Fibroblast of villous mesenchyme (primary cell): ENCODE measurements at places on chromosomes 7 and 10.

DNA sequence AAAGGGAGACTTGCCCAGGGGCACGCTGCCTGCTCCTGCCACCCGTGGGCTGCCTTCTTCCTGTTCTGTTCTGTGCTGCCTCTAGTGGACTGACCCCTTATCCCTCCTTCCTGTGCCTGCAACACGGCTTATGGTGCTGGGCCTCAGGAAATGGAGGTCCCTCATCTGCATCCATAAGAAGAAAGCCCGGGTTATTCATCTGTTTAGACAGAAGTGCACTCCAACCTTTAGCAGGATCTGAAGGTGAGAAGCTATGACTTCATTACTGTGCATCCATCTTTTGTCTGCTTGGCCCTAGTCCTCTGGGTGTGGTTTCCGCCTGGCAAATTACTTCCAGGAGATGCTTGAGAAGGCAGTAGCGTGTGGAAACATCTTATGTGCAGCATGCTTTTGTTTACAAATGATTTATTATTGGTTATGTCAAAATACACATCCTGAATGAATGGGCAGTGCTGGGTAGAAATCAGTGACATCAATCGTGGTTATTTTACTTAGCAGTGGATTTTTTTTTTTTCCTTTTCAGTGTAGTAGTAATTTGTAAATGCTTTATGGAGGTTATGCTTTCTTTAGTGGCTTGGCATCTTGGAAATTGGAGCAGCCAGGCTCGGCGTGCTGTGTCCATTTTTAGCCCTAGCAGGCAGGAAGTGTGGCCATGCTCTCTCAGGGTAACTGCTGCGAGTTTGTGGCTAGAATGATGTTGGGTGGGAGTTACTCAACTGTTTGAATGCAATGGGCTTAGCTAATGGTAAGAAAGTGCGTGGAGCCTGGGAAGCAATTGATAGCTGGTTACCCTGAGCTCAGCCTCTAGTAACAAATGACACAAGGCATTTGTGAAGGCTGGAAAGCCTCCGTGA, 12.7 kb downstream of the PTPRE start:
- DNase-seq, result peak; percentile 84

DNA sequence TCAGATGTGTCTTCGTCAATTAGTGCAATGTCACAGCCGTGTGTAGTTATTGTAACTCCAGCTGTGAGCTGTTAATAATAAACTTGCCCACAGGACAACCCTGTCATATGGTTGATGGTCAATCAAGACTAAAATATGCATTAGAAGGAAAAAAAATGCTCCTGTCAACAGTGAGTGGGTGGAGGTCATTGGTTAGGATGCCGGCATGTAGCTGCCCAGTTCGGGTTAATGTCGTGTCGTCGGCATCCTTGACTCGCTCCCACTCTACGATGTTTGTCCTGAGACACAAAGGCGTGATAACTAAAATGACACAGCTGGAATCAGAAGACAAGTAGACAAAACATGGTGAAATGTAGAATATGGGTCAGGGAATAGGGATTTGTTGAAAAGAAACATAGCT, 442.8 kb upstream of the NPVF start:
- DNase-seq, result no peak

DNA sequence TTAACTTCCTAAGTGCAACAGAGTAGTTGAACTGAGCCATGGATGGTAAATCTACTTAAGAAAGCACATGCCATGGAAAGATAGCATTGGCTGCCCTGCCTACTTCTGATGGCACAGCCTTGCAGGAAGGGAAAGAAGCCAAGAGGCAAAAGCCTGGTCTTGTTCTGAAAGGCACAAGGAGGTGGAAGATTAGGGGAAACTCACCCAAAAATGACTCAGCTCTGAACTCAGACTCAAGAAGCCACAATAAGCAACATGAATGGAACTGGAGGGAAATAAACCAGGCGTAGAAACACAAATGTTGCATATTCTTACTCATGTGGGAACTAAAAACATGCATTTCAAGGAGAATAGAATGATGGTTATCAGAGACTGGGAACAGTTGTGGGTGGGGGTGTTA, 20.8 kb upstream of the ALOX5 start:
- DNase-seq, result no peak

- DNase-seq, result peak; percentile 60
These were observed 4.5 kb downstream of the TNS3 start for GRCh38 chr7:47577321-47577919.

DNA sequence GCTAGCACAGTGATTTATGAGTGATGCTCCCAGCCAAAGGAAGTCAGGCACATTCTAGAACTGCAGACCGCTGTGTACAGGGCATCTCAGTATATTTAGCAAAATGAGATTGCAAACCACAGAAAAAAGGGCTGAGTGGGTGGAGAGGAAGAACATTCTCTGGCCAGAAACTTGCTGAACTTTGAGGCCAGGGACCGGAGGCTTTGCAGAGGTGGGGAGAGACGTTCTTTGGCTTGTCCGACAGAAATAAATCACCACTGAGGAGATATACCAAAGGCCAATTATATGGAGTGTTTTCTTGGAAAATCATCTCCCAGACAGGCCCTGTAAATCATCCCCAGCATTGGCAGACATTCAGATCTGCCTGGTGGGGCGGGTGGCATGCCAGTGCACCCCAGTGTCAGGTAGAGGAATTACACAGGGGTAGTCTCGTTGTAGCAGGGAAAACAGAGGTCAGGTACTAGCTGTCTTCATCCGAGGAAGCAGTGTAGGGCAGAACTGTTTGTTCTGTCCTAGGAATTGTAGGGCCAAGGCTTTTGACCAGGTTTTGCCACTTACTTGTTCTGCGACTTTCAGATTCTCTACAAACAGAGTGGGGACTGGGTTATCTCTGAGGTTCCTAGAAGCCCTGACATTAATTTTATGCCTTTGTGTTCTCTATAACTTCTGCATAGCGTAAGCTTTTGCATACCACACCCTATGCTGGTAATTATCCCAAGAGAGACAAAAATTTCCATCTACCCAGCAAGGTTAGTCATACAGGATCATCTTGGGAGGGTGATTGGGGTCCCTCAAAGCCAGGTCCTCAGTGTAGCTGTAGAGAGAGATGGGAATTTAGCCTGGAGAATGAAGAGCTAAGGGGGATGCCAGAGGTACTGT, 655.6 kb downstream of the LRMDA start:
- DNase-seq, result peak; percentile 89

DNA sequence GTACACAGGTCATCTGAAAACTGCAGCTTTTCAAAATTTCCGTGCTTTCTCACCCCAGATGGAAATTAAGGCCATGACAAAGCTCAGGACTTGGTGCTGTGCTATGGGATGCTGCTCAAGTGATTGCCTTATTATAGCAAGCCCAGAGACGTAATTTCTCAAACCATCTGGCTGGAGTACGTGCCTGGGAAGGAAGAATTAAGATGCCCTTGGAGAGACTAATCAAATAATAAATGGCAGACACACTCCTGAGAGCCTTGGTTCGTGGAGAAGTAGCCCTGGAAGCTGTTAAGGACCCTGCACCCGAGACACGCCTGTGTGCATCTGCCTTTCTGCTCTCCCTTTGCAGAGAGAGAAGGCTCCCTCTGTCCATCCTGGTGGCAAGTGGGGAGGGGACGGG, 38.3 kb upstream of the PRLHR start:
- no peak for DNase-seq

GRCh38 chr10:67115972-67116371, 190.1 kb downstream of the LRRTM3 start:
- DNase-seq, result peak; percentile 2

DNA sequence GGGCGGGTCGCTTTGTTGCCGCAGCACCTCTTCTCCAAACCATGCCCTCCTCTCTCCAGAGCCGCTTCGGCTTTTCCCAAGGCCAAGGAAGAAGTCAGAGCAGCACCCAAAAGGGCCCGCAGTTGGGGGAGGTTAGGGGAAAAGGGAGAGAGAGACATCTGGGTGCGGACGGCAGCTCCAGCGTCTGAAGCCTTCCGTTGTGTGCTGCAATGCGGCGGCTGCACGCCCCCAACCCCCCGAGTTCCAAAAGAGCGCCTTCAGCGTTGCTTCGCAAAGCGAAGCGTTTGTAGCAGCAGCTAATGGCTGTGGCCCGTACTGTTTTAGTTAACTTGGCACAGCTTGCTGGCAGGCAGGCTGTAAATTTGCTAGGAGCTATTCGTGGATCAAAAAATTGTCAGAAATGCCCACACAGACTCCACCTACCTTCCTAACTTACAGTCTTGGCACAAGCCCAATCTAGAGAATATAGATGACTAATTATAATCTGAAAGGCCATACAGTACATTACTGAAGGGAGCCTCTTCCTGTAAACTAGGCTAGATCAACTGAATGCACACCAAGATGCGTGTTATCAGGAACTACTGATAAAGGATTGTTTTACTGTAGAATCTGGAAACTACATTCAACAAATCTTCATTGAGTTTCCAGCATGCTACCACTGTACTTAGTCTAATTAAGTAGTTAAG, 1.1 kb upstream of the KBTBD2 start:
- DNase-seq, result peak; percentile 41

DNA sequence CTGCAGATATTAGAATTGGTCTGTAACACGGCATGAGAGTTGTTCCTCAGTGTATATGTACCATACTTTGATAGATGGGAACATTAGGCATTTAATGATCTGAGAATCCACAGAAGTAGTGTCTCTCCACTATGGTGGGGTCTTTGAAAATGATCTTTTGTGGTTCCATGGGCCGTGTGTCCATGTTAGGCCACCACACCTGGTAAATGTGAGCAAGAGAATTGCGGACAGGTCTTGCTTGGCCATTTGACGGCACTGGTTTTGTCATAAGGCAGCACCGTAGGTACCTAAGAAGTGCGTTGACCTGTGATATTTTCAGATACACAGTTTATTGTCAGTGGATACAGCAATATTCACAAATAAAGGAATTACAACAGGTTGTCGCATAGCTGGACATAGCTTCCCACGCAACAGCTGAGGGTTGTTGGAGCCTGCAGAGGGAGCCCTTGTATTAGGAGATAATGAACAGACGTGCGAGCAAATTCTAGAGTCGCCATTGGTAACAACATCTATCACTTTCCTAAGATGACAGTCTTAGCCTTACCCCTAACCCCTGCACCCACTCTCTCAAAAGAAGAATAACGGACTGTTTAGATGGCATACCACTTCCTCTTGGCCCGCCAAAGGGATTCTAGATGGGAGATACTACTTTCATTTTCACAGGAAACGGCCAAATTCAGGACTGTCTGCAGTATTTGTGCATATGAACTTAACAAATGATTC, 111.4 kb downstream of the COL28A1 start:
- peak; percentile 64 for DNase-seq

- peak; percentile 48 for DNase-seq
These were observed 113.6 kb upstream of the SEM1 start for GRCh38 chr7:96823274-96823673.

- no peak for DNase-seq
These were observed 44.0 kb upstream of the TNRC18 start for GRCh38 chr7:5467645-5468044.

DNA sequence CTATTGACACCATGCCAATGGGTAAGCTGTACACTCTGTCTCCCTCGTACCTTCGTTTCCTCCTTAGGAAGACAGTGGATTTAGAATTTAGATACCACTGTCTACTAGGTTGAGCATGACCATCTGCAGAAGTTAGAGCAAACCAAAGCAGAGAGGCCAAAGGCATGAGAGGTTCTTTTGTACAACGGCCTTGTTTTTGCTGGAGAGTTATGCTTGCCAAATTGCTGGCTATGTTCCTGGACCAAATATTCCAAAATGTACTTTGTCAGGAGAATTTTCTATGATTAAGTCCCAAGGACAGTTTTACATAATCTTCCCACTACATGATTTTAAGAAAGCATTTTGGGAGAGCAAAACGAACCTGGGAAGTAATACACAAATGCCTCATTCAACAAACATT, 47.9 kb upstream of the PLCE1 start:
- no peak for DNase-seq

- no peak for DNase-seq
These were observed 34.9 kb upstream of the WAPL start for GRCh38 chr10:86556532-86556931.

DNA sequence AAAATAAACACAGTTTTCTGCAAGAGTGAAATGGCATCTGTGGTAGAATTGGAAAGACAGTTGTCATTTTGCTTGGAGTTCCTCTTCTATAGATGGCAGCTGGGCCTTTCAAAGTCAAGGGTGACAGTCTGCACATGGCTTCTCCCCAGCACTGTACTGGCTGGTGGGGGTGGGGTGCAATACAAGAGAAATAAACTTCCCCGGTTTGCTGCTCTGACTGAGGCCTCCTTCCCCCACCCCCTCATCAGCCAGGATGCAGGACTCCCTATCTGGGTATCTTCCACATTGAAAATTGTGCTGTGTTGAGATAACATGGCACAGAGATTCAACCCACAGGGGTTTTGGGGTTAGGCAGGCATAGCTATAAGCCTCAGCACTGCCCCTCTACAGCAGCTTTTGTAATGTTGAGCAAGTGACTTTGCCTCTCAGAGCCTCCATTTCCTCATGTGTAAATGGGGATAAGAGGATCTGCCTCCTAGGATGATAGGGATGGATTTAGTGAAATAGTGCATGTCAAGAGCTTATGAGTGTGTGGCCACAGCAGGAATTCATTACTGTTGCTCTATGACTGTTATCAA, 85.8 kb upstream of the WDR11 start:
- no peak for DNase-seq

DNA sequence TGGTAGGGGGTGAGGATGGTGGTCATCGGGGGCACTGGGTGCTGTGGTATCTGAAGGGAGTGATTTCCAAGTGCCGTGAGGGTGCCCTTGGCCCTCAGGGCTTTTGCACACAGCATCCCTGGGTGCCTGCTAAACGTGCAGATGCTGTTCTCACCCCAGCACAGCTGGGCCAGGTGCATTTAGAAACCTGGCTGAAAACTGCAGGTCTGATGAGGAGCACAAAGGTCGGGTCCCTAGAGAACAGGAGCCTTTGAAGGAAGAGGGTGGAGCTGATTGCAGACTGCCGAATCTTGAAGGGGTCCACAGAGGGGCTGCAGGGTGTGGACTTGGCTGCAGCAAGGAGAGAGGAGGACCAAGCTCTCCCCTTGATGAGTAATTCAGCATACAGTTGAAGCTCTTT, 32.0 kb downstream of the ZMIZ1 start:
- no peak for DNase-seq

DNA sequence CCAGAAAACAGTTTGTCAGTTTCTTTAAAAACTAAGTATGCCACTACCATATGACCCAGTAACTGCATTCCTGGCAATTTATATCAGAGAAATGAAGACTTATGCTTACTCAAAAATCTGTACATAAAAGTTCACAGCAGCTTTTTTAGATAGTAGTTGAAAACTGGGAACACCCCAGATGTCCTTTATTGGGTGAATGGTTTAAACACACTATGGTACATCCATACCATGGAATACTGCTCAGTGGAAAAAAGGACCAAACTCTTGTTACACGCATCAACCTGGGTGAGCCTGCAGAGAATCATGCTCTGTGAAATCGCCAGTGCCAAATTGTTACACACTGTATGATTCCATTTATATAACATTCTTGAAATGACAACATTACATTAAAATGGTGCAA, 127.6 kb upstream of the RET start:
- DNase-seq, result no peak

- peak; percentile 71 for DNase-seq
These were observed 5.4 kb upstream of the SPACDR start for GRCh38 chr7:100469227-100470044.

DNA sequence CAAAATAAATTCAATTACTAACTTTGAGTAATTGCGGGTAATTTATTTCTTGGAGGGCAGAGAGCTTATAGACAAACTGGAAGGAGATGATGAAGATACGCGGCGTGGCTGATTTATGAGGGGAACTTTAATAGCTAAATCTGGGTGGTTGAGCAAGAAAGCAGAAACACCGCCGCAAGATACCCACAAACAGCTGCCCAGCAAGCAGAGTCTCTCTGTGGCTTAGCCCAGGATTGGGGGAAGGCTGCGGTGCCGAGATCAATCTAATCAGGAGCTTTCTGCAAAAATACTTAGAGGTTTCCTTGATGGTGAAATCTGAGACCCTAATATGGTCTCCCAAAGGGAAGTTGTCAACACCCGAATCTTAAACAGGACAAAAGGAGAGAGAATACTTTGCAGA, 94.9 kb upstream of the MGMT start:
- DNase-seq, result no peak
